Right renal pelvis (tissue), 4 donors: ENCODE measurements at places on chromosomes 3 and 15. TPM values are rescaled to one million over a fixed set of nuclear protein-coding genes. Genes with fewer than 3 reads are reported as not detected.

GRCh38 chr15:51281368-51281967, 56.9 kb downstream of the CYP19A1 start:
- DNase-seq = no peak

- no peak for DNase-seq
These were observed 368.2 kb downstream of the OCA2 start for GRCh38 chr15:27730868-27731267.

- no peak for DNase-seq
These were observed 44.0 kb downstream of the PCCB start for GRCh38 chr3:136294176-136294575.

GRCh38 chr3:109819734-109820133, 482.4 kb upstream of the DPPA4 start:
- no peak for DNase-seq

GRCh38 chr3:126345231-126345630, 12.0 kb downstream of the KLF15 start:
- no peak for DNase-seq

Gene EIF1B
- polyA plus RNA-seq = 133 TPM

Gene PRR20G
- polyA plus RNA-seq = not detected
